ENCODE measurements at places on chromosomes 11 and 22.

- no peak for DNase-seq
Observed at GRCh38 chr22:47631571-47632102, 869.2 kb downstream of the TBC1D22A start.

- no peak for DNase-seq
Observed at GRCh38 chr11:111829185-111829968, 42.0 kb downstream of the ALG9 start.

- DNase-seq, result no peak
Observed at GRCh38 chr22:28656181-28656580, 23.5 kb downstream of the TTC28 start.

DNA sequence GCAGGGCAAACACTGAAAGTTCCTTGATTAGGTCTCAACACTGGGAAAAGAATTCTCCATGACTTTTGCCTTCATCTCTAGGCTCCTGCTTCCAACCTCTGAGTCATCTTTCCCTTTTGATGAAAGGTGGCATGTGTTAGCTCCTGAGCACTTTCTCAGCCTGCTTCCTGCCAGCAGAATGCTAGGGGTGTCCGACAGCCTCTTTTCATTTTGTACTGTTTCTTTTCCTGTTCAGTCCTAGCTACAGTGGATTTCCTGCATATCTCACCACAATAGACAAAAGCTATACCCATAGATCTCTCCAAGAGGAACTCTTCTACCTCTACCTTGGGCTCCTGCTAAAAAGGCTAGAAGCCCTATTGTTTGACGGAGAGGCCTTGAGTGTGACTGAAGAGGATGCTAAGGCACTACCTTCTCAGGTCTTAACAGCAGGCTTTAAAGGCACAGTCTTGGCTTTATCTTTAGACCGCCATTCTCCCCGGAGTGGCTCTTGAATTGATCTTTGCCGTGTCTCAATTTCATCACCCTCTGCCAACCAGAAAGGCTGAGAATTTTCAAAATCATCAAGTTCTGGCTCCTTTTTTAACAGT lies 145.5 kb downstream of the RBFOX2 start:
- peak; percentile 28 for DNase-seq

DNA sequence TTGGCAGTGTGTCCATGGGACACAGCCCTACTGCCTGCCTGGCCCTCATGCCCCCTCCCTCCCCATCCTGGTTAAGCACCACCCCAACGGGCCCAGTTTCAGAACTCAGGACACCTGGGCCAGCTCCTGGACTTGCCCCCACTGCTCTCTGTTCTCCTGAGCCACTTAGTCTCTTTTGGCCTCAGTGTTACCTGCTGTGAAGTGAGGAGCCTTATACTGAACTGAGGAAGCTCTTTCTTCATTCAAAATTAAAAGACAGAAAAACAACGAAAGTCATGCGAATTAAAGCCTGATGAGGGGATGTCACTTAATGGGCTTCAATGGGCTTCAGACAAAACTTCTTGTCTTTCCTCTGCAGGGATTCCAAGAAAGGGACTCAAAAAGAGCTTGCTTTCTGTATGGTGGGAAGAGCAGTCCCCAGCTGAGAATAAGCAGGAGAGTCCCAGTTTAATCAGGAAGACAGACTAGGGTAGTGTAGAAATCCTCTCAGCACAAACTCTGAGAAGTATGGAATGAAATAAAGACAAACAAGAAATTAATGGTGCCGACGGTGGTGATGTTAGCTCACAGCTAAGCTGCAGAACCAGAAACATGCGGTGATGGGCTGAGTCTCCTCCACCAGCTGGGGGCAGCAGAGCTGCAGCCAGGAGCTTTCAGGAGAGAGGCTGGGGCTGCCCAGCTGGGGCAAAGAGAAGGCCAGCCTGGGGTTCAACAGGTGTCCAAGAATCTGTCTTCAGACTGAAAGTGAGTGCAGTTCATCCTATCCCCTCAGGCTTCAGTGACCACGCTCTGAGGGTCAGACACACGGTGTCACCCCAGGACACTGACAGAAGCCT lies 101.0 kb downstream of the GGTLC2 start:
- DNase-seq, result peak; percentile 72

DNA sequence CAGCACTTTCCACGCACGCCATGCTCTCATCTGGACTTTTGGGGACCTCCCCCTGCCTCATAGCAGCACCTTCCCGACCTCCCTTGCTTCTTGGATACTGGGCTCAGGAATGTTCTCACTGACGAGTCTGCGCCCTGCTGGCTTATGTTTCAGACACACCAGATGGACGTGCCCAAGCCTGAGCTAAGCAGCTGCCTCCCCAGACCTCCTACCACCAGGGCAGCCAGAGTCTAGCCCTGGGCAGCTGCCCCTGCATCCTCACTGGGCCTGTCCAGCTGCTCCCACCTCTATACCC lies 13.2 kb upstream of the RGL4 start:
- no peak for DNase-seq

Data from MM.1S (cell line).